SK-N-DZ (cell line): ENCODE measurements at places on chromosomes 5 and 9.

- DNase-seq, result no peak
Measured at GRCh38 chr5:90866915-90867731, 308.5 kb downstream of the ADGRV1 start.

DNA sequence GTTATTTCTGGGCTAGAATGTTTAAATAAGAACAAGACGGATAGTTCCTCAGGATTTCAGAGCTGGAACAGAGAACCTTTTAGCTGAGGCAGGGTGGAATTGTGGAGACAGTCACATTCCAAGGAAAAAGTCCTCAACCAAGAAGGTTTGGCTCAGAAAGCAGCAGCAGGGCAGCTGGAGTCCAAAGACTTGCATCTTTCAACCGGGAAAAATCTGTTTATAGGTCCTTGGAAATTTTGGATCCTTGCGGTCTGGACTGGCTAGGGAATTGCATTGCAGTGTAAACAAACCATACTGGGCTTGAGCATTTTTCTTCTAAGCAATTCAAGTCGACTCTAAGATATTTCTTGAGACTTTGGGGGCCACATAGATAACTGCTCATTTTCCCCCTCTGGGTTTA lies 40.8 kb upstream of the HMHB1 start:
- DNase-seq, result no peak

DNA sequence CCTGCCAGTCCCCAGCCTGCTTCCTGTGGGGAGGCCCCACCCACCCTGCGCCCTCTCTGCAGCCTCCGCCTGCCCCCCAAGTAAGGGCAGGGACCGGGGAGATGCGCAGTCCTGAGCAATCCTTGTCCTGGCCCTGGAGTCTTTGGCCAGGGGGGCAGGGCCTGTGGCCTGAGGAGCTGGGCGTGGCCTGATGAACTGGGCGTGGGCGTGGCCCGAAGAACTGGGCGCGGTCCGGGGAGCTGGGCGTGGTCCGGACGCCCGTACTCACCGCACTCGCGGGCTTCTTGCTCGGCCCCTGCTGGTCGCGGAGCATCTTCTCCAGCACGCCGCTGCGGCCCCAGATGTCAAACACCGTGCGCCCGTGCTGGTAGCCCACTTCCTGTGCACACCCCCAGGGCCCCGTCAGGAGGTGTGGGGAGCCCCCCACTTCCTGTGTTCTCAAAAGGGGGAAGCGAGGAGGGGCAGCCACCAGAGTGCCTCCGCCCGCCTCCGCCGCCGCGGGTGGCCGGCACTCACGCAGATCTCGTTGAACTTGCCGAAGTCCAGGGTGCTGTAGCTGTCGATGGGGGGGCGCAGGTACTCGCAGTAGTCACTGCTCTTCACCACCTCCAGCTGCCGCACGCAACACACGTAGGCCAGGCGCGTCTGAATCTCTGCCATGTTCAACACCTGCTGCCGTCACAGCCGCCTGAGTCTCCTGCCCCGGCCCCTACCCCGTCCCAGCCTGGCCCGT lies 2.7 kb upstream of the NSMF start:
- no peak for DNase-seq

DNA sequence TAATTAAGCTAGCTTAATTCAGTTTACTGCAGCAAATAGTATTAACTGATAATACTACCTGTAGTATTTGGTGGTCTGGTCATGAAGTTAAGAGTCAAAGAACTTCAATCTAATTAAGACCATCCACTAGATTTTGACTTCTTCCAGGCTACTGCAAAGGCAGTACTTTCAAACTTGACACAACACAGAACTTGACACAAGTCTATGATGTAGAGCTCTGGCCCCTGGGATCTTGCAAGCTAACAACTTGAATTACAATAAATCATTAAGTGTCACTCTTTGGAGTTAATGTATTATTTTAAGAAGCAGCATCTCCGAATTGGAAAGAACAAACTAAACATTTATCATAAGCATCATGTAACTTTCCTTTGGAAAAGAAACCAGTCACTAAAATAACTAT lies 40.9 kb downstream of the UIMC1 start:
- DNase-seq, result peak; percentile 79

- no peak for DNase-seq
Measured at GRCh38 chr5:119930490-119930889, 301.1 kb downstream of the FAM170A start.

- DNase-seq, result no peak
Measured at GRCh38 chr9:70534471-70534870, 120.0 kb upstream of the KLF9 start.

DNA sequence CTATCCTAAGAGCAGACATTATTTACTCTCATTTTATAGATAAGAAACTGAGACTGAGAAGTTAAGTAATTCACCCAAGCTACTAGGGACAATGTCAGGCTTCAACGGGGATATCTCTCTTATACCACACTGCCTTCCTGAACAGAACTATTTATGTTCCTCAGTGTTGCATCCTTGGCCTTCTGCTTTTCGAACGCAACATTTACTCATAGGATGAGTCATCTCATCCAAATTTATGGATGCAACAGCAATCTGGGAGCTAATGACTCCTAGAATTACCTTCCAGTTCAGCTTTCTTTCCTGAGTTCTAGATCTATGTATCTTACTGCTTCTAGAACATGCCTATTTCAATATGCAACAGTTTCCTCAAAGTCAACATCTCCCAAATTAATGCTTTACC lies 103.6 kb upstream of the PAM start:
- no peak for DNase-seq

DNA sequence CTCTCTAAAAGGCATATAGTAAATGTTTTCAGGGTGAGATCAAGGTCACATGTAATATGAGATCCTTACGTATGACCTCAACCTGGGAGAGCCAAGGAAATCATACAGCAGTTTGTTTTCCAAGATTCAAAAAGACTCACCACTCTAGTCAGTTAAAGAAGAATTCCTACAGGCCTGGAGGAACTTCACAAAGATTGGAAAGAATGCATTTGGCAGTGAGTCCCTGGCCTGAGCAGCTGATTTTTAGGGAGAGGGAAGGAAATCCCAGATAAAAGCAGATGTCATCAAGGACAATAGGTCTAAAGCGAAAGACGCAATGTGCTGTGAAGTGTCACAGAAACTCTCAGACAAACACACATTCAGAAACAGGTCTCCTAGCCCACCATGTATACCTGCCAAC lies 424.0 kb upstream of the ZNF462 start:
- no peak for DNase-seq

GRCh38 chr5:15614679-15615078 lies 114.7 kb downstream of the FBXL7 start:
- no peak for DNase-seq

DNA sequence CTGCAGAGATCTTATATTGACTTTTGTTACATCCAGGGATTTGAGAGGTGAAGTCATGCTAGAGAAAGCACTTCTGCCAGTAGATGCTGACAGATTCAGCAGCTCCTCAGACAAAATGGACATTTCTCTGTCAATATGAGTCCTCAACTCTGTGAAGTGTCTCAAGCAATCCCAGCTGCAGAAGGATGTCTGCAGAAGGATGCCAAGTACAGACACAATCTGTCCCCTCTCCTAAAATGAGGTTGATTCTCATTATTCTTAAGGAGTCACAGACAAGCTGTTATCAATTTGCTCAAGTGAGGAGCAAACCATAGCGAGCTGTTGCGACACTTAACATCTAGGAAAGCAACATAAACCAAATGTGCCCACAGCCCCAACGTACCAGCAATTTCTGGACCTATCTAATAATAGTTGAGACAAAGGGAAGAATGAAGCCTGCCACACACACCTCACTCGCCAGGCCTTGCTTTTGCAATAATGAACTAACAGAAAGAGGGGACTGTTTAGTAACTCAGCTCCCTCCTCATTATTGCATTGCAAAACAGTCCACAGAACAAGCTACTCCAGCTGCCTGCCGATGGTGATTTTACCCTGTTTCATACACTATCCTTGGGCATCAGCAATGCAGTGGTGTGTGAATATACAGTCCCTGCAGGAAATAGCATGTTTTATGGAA lies 364.2 kb upstream of the PDE4D start:
- no peak for DNase-seq

GRCh38 chr9:14275331-14275730 lies 38.6 kb downstream of the NFIB start:
- no peak for DNase-seq

GRCh38 chr5:173807181-173807655 lies 80.9 kb upstream of the CPEB4 start:
- DNase-seq, result no peak

- no peak for DNase-seq
Measured at GRCh38 chr9:27402626-27403025, 105.7 kb upstream of the EQTN start.

- no peak for DNase-seq
Measured at GRCh38 chr5:94480486-94480885, 137.9 kb downstream of the KIAA0825 start.

DNA sequence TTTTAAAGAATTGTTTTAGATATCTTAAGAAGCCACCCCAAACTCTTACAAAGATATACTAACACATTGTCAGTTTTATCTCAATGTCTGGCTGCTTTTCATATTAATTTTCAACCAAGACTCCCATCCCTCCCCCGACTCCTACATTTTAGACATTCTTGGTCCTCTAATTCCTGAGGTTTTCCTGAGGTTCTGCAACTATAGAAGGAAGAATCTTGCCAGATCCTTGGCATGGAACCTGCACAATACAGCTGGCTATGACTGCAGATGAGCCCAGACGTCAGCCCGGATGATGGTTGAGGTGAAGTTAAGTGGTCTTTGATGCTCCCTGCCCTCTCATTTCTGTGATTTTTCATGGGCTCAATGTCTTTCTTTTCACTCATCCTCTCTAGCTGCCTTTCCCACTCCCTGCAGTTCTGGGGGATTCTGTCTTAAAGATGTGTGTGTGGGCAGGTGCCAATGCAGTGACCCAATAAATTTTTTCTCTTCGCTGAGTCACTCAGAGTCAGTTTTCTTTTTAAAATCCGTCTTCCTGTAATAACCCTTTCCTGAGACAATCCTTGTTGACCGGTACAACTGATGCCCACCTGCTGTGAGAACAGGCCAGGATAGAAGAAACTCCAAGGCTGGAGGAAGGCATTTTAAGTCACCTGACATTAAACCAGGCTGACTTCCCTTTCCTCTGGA lies 237.8 kb upstream of the GAS1 start:
- no peak for DNase-seq

DNA sequence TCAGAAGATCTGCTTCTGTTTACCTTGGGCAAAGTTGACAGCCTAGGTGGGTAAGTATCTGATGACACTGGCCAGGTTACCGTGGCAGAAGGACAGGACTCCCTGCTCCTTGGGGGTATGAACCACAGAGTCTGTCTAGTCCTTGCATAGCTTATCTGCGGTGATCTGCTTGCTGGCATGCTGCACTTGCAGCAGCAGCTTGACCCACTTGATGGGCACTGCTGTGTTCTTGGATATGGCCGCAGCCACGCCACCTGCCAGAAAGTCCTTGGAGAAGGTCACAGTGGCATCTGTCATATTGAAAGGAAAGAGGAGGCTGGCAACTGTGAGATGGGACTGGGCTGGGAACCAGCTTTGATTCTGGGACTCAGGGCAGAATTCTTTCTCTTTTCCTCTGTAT lies 35.9 kb upstream of the POC5 start:
- DNase-seq, result no peak

GRCh38 chr5:128825826-128826225 lies 139.5 kb upstream of the SLC27A6 start:
- DNase-seq, result no peak

DNA sequence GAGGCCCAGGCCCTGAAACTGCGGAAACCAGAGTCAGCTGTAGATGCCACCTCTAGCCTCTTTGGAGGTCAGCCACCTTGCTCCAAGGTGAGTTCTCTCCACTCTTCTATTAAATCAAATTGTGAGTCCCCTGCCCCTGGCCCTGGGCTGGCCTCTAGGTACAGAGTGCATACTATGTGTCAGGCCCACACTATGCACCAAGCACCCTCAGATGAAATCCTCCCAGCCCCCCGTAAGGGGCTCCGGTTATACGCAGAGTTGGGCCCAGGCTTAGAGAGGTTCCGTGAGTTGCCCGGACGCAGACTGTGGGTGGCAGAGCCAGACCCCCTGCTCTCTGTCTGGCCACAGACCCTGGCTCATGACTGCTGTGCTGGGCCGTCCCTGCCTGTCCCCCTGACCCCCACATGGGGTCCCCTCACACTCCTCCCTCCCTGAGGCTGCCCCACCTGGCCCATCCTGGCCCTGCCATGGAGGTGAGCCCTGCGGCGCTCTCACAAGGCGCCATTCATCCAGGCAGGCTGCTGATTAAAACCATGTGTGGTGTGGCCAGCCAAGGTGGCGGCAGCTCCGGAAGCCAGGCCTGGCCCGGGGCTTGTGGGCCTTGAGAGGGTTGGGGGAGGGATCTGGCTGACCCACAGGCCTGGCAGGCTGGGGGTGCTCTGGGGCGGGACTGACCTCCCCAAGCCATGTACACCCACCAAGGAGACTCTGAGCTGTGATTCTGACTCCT lies 65.5 kb upstream of the SYNPO start:
- peak; percentile 74 for DNase-seq

- DNase-seq, result no peak
Measured at GRCh38 chr5:143714629-143715028, 97.3 kb upstream of the HMHB1 start.

DNA sequence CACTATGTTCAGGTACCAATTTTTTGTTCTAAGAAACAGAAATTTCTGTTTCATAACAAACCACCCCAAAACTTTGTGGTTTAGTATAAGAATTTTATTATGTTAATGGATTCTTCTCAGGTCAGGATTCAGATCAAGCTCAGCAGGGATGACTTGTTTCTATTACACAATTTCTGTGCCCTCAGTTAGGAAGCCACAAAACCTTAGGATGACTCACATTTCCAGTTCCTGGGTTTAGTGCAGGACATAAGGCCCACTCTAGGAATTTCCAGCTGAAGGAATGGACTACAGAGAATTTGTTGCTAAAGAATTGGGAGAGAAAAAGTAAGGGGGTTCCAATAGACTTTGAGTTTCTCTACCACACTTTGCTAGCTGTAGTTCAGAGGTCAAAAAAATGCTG lies 629.3 kb downstream of the ANXA1 start:
- no peak for DNase-seq

GRCh38 chr5:31680528-31680927 lies 41.6 kb downstream of the PDZD2 start:
- no peak for DNase-seq

DNA sequence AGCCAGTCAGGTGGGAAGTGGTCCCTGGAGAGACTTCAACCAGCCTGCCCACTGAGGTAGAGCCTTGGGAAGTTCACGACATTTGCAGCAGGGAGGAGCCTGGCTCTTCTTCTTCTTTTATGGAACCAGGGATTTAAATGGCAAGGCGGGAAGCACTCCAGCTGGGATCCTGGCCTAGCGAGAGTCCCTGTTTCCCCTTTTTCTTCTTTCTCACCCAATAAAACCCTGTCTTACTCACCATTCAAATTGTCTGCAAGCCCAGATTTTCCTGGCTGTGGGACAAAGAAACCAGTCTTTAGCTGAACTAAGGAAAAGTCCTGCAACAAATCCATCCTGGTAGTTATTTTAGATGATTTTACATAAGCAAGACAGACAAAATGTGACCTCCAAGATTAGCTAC lies 503.7 kb downstream of the CDH10 start:
- DNase-seq, result no peak

GRCh38 chr9:88804254-88804596 lies 187.0 kb upstream of the S1PR3 start:
- DNase-seq, result no peak

DNA sequence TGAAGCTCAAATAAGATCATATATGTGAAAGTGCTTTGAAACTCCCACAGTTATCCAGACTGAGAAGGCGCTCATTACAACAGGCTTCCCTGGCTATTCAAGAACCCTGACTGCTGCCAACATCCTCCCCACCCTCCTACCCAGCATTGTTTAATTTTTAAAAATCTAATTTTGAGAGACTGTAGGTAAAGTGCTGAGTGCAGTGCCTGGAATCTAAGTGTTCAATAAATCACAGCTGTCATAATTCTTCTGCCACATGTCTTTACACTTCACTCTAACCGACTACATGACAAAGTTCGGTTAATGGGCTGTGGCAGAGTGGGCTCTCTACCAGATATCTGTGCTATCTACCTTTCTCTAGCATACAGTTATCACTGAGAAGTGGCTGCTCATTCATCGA lies 255.6 kb upstream of the C9orf72 start:
- DNase-seq, result peak; percentile 9
